ENCODE measurements at places on chromosomes 11 and 22.

GRCh38 chr22:29265305-29265704 lies 2.5 kb downstream of the RHBDD3 start:
- DNase-seq, result no peak

DNA sequence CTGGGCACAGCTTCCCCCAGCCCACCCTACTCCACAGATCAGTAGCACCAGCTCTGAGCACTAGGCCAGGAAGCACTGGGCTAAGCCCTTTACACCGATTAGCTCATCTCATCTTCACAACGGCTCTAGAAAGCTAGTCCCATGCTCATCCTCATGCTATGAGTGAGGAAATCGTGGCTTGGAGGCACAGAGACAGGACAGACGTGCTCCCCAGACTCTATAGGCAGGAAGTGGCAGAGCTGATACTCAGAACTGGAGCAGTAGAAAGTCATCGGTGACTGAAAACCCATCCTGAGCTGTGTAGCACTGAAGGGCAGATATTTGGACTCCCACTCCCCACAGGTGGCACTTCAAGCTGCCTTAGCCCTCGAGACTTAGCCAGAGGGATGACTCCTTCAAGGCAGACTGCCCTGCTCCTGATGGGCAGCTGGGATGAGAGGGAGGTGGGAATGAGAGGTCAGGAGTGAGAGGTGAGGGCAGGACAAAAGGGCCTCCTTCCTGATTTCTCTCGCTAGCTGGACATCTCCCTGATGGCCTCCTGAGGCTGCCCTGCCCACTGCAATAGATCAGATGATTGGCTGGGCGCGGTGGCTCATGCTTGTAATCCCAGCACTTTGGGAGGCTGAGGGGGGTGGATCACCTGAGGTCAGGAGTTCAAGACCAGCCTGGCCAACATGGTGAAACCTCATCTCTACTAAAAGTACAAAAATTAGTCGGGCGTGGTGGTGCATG lies 9.7 kb downstream of the CD5 start:
- DNase-seq, result no peak

DNA sequence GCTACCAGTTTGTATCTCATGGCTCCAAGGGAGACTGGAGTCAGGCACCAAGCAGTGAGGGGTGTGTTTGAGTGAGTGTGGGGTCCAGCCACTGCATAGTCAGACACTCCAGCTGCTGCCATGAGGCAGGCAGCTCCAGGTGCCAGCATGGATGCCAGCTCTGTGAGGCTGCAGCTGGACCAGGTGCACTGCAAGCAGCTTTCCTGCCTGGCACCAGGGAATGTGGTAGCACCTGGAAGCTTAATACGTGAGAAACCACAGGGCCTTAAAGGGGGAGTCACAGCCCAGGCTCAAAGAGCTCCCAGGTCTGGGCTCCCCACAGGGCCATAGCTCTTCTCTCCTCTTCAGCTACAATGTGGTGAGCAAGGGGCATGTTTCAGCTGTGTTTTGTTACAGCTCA lies 817.8 kb upstream of the LUZP2 start:
- DNase-seq, result no peak

DNA sequence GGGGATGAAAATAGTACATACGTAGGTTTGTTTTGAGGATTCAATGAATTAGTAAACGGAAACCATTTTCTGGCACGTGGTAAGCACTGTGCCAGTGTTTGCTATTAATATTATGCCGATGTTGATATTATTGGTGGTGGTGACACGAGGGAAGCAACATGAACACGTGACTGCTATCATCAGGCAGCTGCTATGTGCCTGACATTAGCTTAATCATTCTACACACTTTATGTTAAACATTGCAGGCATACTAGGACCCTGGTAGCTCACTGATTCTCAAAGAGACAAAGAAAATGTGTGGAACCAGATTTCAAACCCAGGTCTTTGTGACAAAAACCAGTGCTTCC lies 656 bp downstream of the SRRD start:
- no peak for DNase-seq

GRCh38 chr22:36860821-36861659 lies at the start of gene NCF4:
NCF4 (plus strand) TSS chr22:36861006; CDS start chr22:36861172, 166 bp downstream.
- no peak for DNase-seq

GRCh38 chr11:68932358-68932757 lies 28.7 kb downstream of the IGHMBP2 start:
- no peak for DNase-seq

DNA sequence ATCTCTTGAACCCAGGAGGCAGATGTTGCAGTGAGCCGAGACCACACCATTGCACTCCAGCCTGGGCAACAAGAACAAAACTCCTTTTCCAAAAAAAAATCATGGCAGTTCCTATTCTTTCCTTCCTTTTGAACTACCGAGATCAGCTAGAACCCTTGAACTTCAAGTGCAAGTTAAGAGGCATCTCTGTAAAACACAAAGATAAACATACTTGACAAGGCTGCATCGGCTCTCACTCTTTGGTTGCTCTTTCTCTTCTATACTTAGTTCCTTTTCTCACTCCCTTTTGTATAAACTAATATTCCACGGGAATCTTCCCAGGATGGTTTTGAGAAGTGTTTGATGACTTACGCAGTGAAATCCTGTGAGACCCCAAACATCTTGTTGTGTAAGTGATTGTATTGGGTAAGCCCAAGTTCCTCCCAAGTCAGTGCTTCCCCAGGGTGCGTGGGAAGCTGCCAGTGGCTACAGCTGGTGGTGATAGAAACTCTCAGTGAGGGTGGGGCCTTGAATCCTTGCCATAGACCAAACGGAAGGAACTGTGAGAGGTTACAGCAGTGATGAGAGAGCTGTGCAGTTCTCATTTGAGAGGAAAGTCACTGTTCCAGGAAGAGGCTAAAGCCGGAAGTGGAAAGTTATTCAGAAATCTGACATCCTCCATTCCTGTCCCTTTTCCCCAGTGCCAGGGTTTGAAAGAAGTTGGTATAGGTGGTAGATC lies 24.1 kb upstream of the CDC42EP2 start:
- no peak for DNase-seq

- no peak for DNase-seq
Measured at GRCh38 chr11:105718641-105719040, 108.8 kb downstream of the GRIA4 start.

DNA sequence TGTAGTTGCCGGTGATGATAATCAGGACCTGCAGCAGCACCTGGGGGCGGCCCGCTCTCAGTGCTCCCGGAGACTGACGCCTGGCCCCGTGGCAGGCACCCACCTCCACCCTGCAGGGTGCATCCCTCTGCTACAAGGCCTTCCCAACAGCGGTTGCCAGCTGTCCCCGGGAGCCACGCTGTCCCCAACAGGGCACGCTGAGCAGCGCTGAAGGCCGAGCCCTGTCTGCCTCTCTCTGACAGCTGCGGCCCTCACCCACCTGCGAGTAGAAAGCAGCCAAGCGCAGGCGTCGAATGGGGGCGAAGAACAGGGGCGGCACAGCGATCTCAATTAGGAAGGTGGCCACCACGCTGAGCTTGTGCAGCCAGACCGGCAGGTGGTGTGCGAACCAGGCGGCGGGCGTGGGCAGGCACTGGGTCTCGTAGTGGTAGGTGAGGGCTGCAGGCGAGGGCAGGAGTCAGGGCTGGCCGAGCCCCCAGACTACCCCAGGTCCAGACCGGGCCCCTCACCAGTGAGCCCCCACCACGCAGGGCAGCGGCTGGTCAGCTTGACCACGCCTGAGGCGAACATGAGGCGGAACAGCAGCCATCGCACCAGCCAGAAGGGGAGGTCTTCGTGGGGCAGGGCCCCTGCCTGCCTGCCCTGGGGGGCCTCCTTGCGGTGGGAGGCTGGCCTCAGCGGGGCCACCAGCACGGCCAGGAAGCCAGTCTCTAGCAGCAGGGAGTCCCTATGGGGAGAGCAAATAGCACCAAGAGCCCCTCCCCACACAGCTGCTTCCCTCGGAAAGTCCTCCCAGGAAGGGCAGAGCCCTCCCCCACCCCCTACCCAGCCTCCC lies 1.5 kb downstream of the LMF2 start:
- DNase-seq, result no peak

- DNase-seq, result no peak
Measured at GRCh38 chr11:44759743-44760476, 33.1 kb downstream of the TSPAN18 start.

DNA sequence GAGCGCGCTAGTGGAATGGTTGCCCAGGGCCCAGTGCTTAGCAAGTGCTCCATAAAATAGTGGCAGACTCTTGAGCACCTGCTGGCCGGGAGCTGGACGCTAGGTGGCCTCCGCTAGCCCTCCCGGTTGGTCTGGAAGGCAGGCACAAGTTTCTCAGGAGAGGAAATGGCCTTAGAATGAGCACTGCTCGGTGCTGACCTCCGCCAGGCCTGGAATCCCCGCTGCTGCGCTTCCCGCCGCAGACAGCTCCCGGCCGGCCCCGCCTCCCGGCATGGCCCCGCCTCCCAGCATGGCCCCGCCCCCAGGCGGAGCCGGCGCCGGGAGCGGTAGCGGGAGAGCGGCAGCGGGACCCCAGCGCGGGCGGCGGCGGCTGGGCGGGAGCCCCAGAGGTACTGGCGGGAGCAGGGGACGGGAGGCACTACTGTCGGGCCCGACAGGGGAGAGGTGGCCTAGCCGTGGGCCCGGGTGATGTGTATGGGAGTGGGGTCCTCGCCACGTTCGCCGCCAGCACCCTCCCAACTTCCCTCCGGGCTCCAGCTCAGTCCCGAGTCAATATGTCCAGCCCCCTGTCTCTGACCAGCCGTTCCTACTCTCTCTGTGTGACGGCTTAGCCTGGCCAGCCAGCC lies at the start of gene SIPA1:
TSS of gene SIPA1 (plus strand) at position 308 of the 626 bp plus-strand sequence. CDS start 2,821 bp downstream, outside the sequence.
- DNase-seq, result peak; percentile 65

GRCh38 chr11:106854429-106854828 lies 163.8 kb downstream of the GUCY1A2 start:
- no peak for DNase-seq

DNA sequence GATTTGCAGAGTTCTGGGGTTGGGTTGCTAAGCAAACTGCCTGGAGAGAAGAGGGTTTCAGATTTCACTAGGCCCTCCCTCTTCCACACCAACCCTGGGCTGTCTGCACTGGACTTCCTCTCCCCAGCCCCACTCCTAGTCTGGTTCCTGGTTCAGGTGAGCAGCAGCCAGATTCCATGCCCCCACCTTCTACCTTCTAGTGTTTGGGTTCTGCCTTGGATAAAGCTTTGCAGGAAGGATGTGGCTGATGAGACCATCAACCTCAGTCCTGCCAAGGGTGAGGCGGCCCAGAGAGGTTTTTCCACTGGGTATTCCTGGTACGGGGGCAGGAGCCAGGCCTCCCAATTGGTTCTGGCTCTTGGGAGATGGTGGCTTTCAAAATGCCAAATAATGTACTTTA lies 68.3 kb downstream of the BCR start:
- no peak for DNase-seq

DNA sequence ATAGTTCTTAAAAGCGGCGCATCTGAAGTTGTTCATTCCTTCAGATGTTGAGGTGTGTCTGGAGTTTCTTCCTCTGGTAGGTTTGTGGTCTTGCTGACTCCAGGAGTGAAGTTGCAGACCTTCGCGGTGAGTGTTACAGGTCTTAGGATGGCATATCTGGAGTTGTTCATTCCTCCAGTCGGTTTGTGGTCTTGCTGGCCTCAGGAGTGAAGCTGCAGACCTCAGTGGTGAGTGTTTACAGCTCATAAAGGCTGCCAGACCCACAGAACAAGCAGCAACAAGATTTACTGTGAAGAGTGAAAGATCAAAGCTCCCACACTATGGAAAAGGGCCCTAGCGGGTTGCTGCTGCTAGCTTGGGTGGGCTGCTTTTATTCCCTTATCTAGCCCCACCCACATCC lies 201.7 kb upstream of the PDGFD start:
- no peak for DNase-seq

- DNase-seq, result no peak
Measured at GRCh38 chr11:44266056-44266780, 43.7 kb downstream of the ALX4 start.

Data from NCI-H1105 treated with DMSO at 0.1 percent for 48 hours (cell line).